ENCODE measurements at places on chromosomes 12 and 14.

DNA sequence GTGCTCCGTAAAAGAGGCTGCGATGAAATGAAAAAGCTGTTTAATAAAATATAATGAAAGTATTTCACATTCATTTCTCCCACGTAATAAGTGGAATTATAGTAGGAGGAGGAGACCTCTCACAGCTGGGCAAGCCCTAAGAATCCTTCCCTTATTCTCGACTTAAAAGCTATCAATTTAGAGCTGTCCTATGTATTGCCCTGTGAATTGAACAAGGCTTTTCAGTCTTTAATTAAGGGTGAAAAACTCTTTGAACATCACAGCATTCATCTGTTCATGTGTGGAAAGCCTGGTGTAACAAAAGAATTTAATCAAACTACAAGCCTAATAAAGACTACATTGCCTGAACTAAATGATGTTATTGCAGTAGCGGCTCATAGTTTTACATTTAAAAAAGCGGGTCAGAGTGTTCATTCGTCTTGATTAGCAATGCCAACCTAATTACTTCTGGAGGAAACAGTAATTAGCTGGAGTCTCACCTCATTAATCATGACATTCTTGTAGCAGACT is 142.0 kb downstream of the ETNK1 start:
- DNase-seq: no peak

GRCh38 chr12:8644345-8645248 is 18.0 kb downstream of the MFAP5 start:
- DNase-seq: no peak

DNA sequence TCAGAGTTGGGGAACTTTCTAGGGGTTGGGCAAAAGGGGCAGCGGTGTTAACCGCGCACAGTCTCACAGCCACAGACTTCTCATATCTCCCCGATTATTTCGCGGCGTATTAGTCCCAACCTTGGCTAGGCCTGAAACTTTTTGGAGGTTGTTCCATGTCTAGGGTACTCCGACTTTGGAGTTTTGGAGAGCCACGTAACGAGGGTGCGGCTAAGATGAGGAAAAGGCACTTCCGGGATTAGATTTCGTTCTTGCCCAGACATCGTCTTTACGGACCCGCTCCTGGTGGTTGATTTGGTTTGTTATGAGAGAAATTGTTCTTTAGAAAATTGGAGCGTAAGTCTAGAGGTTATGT is 513 bp downstream of the CCNK start:
- peak; percentile 39 for DNase-seq

DNA sequence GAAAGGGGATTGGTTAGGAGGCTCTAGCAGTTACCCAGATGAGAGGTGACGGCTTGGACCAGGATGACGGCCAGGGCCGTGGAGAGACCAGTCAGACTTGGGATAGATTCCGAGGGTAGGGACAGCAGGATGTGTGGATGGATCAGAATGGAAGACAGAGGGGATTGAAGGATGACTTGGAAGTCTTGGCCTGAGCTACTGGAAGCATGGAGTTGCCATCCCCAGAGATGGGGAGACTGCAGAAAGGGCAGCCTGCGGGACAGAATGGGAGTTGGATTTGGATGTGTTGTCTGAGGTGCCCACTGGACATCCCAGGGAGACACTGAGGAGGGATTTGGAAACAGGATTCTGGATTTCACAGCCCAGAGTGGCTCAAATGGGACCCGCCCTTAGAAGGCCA is 102.3 kb downstream of the CALM1 start:
- no peak for DNase-seq

GRCh38 chr14:89827265-89827664 is 127.3 kb downstream of the EFCAB11 start:
- DNase-seq: no peak

GRCh38 chr12:113263431-113263963 is 42.2 kb downstream of the TPCN1 start:
- no peak for DNase-seq

GRCh38 chr14:20657216-20658211 is 16.0 kb upstream of the OR6S1 start:
- peak; percentile 4 for DNase-seq

DNA sequence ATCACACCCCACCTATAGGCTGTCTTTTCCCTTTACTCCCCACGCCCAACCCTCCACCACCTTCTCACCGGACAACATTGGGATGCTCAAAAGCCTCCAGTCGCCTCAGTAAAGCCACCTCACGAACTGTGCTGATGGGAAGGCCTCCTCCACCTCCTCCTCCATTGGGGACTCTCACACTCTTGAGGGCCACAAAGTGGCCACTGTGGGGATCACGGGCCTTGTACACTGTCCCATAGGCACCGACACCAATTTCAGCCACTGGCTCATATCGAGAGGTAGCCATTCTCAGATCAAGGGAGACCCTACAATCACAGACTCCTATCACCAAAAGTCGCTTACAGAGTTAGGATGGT is 700 bp downstream of the CDK4 start:
- no peak for DNase-seq

GRCh38 chr14:64764641-64765520 is 60.7 kb downstream of the PLEKHG3 start:
- DNase-seq: peak; percentile 74

- DNase-seq: no peak
Measured at GRCh38 chr12:599756-600155, 63.5 kb downstream of the NINJ2 start.

DNA sequence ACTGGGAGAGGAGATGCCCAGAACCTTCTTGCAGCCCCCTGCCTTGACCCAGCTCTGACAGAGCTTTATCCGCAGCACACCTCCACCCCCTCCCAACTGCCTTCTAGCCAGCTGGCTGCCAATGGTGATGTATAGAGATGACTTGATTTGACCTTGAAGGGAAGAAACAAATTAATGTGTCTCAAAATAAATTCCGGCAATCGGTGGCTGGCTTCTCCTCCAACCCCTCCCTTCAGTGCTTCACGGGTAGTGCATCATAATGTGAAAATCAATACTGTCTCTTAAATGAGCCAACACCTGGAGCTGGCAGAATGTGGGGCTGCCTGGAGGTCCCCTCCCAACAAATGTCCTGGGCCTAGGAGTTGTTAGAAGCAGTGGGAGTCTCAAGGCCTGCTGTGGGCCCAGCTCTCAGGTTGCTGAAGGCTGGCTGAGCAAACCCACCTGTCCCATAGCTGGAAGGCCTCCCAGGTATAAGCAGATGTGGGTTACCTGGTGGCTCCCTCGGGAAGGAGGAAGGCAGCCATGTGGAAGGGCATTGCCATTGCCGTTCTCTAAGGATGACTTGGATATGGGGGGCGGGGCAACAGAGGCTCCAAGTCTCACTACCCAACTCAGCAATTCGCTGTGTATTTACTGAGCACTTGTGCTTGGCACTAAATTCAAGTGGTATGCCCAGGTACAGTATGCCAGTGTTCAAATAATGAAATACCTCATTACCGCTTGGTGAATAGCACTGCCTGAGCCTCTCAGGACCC is 23.2 kb downstream of the HSPB8 start:
- no peak for DNase-seq

DNA sequence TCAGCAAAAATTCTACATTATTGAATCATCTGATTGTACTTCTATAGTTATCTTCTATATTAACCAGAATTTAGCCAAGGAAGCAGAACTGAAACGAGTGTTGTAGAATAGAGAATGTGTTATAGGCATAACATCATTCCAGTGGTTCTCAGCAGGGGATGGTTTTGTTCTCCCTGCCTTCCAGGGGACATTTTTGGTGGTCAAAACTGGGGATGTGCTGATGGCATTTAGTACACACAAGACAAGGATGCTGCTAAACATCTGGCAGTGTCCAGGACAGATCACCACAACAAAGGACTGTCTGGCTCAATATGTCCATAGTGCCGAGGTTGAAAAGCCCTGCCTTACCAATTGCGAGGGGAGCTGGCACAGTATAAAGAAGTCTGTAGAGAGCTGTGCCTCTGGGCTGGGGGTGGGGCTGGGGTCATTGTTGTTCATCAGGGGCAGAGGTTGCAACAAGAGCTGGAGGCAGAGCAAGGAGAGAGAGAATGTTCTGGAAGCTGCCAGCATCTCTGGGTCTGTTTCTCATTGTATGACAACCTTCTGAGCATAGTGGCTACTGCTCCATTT is 1472.8 kb downstream of the AACS start:
- DNase-seq: no peak

DNA sequence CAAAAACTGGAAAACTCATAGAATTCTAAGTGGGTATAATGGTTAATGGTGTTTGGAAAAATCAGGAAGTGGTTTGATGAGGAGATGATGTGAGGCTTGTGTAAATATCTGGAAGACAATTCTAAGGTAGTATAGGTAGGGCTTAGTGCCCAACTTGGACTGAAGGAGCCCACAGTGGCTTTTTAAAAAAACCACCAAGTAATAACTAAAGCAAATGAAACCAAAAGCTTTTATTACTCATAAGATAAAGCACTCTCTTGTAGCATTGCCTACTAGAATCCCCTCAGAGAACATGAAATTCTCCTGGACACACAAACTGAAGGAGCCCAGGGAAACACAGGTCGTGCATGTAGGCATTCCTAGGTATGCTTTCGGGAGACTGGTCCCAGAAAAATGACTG is 324.5 kb downstream of the NELL2 start:
- no peak for DNase-seq

DNA sequence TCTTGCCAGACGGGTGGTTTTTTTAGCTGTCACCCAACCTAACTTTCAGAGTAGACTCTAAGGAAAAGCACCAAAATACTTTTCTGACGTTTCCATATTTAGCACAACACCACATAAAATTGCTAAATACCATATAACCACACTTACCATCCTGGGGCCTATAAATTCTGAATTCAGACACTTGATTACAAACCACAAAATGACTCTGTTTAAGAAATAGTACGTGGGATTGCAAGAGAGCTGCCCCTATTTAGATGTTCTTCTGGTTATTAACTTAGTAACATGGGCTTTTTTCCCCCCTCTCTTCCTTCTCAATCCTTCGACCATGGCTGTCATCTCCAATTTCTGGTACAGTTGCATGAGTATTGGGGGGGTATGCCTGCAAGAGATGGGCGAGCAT is 287.7 kb downstream of the BMP4 start:
- DNase-seq: peak; percentile 10

DNA sequence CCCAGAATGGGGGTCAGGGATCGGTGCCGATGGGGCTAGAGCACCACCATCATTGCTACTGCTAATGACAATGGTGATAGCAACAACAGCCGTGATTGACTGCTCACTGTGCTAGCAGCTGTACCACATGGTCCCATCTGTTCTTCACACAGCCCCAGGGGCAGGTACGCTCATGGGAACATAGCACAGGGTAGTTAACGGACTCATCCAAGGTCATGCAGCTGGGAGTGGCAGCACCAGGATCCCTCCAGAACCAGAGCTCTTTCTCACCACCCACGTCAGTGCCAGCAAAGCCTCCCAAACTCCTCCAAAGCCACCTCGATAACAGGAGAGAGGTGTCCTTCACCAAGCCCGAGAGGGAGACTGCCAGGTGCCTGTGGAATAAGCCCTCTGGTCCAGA is 11.2 kb upstream of the DYNC1H1 start:
- no peak for DNase-seq

DNA sequence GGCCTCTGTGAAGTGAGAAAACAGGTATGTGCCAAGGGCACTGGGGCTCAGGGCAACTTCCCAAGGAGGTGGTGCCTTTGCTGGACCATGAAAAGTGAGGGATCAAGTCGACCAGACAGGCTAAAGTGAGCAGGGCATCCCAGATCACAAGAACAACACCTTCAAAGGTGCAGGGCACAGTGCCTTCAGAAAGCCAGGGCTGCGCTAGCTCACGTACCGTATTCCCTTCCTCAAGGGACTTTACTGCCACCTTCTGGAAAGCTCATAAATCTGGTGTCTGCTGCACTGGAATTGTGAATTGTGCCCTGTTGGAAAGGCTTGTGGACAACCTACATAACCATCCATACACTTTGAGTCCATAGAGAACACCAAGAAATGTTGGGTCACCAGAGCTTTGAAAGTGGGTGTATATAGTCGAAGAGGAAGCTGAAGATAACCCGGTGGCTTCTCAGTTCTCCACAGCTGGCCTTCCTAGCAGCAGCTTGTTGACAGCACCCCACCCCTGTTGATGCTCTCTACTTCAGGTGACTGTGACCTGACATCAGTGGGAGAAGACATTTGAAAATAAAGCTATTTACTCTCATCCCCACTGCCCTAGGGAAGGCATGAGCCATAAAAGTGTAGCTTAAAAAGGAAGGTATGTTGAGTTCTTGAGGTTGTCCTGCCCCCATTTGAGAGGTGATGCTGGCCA is 24.5 kb downstream of the FIGNL2 start:
- DNase-seq: peak; percentile 73

DNA sequence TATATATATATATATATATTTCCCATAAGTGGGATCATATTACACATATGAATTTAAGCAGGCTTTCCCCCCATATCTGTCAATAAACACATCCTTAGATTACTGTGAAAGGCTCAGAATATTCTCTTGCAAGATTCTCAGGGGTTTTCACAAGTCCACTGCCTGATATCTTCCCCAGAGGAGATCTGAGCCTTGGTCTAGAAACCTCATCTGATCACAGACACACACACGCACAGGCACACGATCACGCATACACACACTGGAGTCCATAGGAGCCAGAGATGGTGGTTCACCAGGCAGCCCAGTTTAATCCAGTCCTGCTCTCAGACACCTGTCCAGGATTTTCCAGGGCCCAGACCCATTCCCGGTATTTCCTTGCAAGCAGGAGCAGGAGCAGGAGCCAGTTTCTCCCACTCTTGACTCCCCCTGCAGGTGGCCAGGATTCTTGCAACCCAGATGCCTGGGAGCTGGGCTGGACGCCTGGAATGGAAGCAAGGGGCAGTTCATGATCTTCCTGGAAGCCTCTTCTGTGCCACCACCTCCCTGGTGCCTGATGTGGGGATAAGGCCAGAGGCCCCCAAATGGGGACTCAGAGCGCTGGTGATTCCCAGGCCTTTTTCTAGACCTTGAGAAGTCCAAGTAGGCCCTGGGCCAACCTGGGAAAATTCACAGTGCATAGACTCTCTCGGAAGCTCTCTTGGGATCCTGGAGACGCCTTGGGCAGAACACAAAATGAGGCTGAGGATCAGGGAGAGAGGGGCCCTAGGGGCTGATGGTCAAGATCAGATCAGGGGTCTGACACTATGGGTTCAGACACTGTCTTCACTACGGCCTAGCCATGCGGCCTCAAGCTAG is 16.5 kb upstream of the KRT78 start:
- DNase-seq: peak; percentile 60

DNA sequence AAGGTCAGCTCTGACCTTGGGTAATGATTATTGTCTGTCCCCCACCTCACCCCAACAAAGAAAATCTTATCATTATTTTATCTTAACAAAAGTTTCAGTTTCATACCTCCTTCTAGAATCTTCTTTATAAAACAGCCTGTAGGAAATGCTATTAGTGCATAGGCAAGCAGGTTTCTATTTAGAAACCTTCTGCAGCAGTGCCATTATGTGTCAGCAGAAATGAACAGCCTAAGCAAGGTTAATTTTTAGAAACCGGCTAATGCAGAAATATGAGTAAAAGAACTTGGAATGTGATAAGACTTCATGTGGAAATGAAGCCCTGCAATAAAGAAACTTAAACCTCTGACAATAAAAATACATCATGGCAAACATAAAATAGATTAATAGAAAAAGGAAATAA is 814.4 kb downstream of the FSCB start:
- DNase-seq: no peak

DNA sequence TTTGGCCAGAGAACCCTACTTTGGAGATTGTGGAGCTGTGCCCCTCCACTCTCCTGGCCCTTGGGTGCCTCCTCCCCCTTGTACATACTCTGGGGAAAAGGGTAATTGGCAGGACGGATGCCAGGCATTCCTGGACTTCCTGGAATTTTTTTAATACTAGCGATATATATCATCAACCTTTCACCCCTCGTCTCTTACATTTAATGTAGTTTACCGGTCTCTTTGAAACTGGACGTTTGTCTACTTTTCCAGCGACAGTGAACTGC is 767 bp upstream of the CRY1 start:
- DNase-seq: no peak

GRCh38 chr14:70189456-70190077 is 816 bp upstream of the SLC8A3 start:
- DNase-seq: no peak
